Naive thymus-derived CD8-positive, alpha-beta T cell (primary cell): ENCODE measurements at places on chromosomes 4 and X.

GRCh38 chr4:113773014-113773413 lies 11.5 kb upstream of the CAMK2D start:
- DNase-seq = no peak

- no peak for DNase-seq
Observed at GRCh38 chr4:56976283-56976836, 1.0 kb downstream of the NOA1 start.

- DNase-seq = no peak
Observed at GRCh38 chr4:82522472-82522871, 39.3 kb downstream of the TMEM150C start.

DNA sequence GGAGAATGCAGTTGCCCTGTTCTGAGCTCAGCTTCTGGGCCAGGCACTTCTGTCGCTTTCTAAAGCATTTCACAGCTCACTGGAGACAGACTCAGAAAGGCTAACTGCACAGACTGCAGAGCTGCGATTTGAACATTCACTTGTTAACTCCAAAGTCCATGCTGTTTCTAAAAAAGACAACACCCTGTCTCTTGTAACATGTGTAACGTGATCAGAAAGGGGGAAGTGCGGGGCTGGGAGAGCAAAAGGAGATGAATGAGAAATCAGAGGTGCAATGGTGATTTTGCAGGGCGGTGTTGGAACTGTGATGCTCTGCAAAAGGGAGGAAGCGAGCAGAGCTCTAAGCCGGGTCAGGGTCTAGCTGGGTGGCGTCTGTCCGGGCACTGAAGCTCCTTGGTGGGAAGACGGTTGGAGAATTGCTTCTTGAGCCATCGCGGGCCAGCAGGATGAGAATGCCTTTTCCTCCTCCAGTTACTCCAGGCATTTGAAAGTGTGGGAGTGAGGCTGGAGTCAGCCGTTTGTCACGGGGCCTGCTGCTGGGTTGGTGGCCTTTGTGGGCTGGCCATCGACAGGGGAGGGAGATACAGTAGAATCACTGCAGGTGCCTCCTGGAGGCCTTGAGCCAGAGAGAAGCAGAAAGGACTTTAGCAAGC lies 20.3 kb downstream of the TBC1D14 start:
- no peak for DNase-seq

- DNase-seq = no peak
Observed at GRCh38 chr4:3019145-3019846, 55.0 kb downstream of the HTT-AS start.

- no peak for DNase-seq
Observed at GRCh38 chrX:27445438-27445837, 17.7 kb downstream of the PPP4R3C start.

- no peak for DNase-seq
Observed at GRCh38 chrX:46849933-46850332, 13.1 kb downstream of the RP2 start.

DNA sequence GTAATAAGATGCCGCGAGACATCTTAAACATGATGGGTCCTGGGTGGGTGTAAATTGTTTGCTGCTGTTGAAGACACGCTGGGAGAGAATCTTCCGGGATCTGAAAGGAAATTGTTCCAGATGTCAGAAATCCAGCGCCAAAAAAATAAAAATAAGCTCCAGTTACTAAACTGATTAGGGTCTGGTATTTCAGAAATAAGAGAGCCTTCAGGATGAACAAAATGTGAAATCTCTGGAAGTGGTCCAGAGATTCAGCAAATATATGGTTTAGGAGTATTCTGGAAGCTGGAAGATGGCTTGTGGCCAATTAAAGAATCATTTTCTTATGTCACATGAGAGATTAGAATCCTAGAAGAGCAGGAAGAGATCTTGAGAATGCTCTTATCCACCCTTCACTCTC lies 75.8 kb upstream of the NHS start:
- DNase-seq = no peak

DNA sequence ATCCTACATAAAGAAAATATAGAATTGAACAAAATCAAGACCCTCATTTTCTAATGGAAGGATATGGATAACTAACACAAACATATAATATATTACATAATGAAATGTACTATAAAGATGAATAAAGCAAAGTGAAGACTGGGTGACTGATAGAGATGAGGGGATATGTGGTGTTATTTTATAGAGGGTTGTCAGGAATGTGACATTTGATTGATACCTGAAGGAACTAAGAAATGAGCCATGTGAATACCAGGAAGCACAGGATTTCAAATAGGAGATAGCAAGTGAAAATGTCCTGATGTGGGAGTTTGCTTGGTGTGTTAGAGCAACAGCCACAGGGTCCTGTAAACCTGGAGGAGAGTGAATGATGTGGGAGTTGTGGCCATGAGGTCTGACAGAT lies 40.1 kb upstream of the GNPDA2 start:
- DNase-seq = no peak

GRCh38 chr4:159012381-159012780 lies 90.5 kb upstream of the RAPGEF2 start:
- no peak for DNase-seq

DNA sequence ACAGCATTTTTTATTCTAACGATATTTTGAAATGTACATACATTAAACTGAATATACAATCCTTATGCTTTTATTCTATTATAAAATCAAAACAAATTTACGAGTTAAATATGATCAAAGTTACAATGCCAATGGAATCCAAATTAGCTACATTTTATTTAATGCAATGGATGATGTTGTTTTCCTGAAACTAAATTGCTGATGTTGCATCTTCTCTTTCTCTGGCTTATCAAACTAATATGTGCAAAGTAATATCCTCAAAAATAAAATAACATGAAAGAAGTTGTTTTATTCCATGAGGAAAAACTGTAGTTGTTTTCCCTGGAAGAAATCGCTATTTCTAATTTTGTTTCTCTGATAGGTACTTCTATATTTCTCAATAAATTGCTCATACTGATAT lies 106.8 kb downstream of the ASB9 start:
- DNase-seq = no peak

DNA sequence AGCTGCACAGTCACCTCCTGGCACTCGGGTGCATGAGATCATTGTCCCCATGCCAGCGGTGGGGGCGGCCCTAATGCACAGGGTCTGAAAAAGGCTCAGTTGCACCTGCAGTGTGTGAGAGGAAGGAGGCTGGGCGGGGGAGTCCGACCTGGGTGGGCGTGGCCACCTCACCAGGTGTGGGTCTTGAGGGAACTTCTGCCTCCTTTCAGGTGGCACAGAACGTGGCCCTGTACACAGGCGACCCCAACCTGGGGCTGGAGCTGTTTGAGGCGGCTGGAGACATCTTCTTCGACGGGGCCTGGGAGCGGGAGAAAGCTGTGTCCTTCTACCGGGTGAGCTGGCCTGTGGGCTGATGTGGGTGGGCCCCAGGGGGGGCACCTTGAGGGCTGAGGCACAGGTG lies 34.3 kb upstream of the HTRA3 start:
- no peak for DNase-seq

DNA sequence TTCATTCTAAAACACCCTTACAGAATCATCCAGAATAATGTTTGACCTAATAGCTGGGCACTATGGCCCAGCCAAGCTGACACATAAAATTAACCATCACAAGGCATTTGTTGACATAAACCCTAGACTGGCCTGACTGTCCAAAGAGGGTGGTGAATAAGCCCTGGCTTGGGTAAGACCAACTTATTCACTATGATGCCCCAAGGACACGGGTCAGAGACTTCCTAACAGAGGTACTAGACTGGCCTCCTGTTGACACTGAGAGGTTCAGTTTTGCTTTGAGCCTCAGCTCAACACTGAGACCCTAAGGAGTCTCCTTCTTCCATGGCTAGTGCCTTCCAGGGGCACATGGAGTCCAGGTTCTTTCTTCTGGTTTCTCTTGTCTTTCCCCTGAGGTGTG lies 21.3 kb downstream of the FGF2 start:
- no peak for DNase-seq

- no peak for DNase-seq
Observed at GRCh38 chr4:112857461-112857860, 192.0 kb upstream of the ANK2 start.

- DNase-seq = no peak
Observed at GRCh38 chr4:133263104-133263503, 114.0 kb downstream of the PCDH10 start.

- DNase-seq = no peak
Observed at GRCh38 chrX:129984111-129984958, 1.9 kb downstream of the BCORL1 start.

GRCh38 chrX:31228415-31228832 lies 156.6 kb upstream of the FTHL17 start:
- DNase-seq = no peak

- DNase-seq = no peak
Observed at GRCh38 chr4:125780164-125780563, 465.4 kb downstream of the FAT4 start.

DNA sequence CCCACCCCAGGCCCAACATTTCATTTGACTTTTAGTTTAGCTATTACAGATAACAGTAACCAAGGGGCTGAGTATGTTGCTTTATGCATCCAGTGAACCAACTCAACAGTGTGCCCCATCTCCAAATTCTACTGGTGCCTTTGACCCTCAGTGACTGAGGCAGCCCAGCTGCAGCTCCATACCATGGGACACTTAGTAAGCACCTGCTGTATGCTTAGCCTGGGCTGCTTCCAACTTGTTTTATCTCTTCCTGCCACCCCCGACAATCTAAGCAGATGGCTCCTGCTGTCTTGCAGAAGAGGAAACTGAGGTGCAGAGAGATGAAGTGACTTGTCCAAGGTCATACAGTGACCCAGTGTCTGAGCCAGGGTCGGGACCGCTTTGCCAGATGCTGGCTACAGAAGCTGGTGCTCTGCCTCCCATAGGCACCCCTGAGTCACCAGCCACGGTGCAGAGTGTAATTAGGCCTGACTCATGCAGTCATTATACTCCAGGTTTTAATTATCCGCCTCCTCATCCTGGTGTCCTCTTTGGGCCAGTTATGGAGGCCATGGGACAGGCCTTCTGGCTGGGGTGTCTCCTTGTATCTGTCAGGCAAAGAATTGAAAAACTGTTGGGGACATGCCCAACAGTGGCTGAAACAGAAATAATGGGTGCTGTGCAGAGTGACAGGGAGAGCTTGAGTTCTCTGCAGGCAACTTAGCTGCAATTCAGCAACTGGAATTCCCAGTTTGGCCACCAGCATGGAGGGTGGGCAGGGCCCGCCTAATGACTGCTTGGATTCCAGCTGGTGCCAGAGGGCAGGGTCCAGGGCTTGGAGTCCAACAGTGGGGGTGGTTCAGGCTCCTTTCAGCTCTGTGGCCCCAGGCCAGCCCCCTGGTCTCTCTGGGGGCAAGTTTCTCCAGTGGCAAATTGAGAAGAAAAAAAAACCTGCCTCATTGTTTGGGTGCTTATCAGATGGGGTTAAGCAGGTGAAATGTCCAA lies 8.2 kb upstream of the GPR78 start:
- DNase-seq = peak; percentile 46

GRCh38 chr4:171521726-171522125 lies 291.5 kb upstream of the GALNTL6 start:
- no peak for DNase-seq

DNA sequence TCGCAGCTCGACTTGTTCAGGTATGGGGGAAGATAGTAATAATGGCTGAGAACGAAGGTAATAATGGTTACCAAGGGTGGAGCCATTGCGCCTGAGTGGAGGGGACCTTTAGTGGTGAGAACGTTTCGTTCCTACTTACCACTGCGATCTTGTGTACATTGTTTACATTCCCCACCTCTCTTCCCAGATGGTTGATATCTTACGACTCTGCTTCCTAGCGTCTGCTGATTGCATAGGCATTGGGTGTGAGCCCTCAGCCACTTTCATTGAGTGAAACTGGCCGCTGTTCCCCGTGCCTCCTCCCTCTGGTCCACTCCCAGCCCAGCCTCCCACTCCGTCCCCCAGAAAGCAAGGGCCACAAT lies 850 bp downstream of the IGBP1 start:
- no peak for DNase-seq

DNA sequence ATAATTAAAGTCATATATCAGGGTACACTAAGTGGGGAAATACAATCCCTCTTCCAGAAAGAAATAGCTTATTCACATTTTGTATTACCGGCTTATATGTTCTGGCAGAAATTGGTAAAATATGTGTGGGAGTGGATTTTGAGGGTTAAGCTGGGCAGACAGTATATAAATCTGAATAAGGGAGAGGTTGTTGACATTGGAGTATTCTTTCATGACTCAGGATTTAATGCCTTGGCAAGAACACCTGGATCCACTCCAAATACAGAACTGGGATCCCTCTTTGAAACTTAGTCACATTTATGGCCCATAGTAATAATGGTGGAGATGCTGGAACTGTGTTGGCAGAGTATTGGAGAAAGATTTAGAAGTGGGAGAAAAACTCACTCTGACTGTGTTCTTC lies 54.3 kb upstream of the TET2 start:
- no peak for DNase-seq

- DNase-seq = no peak
Observed at GRCh38 chrX:50407976-50408375, 62.6 kb downstream of the DGKK start.

DNA sequence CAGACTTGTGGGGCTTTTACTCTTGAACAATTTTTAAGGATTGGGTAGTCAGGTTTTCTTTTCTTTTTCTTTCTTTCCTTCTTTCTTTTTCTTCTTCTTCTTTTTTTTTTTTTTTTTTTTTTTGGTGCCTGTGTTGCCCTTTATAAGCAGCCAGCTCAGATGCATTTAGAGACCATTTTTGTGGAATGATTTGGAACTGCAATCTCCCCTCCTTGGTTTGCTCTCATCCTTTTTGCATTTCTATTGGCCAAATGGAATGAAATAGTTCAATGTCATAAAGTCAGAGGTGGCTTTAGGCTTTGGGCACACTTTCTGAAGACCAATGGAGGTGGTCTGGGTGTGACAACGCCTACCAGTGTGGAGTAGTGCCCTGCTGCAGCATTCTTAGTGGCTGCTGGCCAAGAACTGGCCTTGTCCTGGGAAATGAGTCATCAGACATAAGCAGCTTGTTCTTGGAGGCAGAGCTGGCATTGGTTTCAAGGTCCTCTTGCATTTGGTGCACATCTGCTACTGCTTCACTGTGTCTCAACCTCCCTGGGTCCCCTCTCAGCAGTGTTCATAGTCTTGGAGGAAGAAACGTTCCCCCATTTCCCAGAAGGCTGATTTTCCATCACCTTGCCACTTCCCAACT lies 84.5 kb downstream of the CT47B1 start:
- no peak for DNase-seq

DNA sequence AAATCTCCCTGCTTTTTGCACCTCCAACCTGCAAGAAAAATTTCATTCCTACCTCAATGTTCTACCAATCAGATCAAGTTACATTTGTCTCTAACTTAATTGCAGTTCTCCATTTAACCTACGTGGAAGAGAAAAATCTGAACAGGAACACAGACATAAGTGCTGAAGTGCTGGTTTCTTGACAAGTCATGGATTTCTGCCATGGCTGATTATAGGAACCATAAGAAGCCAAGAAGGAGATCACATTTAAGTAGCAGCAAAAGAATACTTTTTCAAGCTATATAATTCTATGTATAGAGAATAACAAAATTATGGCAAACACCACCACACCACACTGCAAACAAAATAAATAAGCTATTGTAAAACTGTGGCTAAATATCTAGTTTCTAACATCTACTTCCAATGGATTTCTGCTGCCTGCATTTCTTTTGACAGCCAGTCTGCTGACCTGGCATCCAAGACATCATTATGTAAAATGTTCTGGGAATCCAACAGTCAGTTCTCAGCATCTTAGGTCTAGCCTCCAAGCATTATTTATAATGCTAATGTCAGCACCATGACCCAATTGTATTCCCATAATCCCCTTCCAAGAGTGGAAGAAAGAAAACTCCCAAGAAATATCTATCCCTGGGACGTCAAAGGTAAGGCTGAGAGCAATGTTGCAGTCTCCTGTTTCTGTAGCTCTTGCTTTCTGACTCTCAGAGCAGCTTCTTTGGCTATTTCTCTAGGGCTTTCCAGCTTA lies 50.8 kb upstream of the GAB1 start:
- DNase-seq = no peak

- no peak for DNase-seq
Observed at GRCh38 chrX:97587171-97587570, 703.5 kb downstream of the RPA4 start.
